ENCODE measurements at places on chromosomes 2 and 18. TPM values are rescaled to one million over a fixed set of nuclear protein-coding genes. Genes with fewer than 3 reads are reported as not detected.

The SLC40A1 gene
- 132 TPM for total RNA-seq

The ALKAL2 gene
- total RNA-seq = 1.1 TPM

- no peak for DNase-seq
These were observed 118.9 kb downstream of the ACAA2 start for GRCh38 chr18:49694402-49694801.

DNA sequence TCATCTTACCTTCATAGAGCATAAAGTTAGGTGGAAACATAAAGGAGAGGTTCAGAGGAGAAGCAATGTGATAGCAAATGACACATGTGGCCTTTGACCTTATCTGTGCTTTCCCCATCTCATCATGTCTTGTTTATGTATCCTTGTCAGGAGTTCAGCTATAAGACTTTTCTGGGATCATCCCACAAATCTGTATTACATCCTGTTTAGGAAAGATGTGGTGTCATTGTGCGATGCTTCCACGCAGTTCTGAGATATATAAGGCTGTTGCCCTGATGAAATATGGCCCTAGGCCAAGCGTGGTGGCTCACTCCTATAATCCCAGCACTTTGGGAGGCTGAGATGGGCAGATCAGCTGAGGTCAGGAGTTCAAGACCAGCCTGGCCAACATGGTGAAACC lies 15.5 kb upstream of the MGAT5 start:
- DNase-seq = no peak

GRCh38 chr2:189618197-189618596 lies 37.6 kb upstream of the SLC40A1 start:
- DNase-seq = no peak

DNA sequence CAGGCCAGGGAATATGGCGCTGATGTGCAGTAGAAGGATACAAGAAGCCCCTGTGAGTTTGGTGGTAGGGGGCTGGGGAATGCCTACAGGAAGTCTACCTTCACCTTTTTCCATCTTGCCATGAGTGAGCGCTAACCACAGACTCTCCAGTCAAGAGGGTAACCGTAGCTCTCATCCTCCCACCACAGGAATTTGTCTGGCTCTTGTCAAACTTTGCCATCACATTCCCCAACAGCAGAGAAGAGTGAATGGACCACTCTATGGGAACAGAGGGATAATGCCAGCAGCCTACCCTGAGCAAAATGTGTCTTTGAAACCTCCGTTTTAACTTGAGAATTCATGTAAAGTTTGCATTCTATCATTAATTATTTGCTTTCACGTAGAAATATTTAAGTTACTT lies 168.3 kb downstream of the NRP2 start:
- no peak for DNase-seq

The NT5DC4 gene
- total RNA-seq = not detected

DNA sequence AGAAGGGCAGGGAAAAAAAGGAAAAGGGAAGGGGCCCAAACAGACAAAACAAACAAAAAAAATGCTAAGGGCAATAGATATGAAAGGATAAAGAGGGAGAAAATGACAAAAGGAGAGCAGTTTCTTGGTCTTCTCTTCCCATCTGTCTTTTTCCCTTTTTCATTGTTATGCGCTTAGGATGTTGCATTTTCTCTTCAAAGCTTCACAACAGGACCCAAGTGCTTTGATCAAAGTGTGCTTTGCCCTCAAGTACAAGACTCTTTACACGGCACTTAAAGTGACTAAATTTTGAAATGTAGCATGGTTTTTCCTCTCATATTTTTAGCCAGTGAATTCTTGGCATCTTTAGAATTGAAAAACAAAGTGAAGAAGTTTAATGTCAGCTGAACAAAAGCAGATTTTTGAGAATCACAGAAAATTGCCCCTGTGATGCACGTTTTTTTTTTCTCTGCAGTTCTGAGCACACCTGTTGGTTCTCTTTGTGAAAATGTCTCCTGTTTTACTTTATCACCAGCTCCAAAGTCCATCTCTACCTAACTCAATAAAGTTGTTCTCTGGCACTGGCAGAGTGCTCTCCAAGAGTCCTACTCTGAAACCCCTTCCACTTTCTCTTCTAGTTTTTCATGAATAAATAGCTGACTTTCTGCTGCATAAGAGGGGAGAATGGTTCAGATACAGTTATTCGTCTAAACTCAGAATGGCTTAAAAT lies 126.6 kb downstream of the KCNH7 start:
- no peak for DNase-seq

The C1QL2 gene
- not detected for total RNA-seq

GRCh38 chr18:46226461-46226860 lies 122.3 kb downstream of the HAUS1 start:
- DNase-seq = no peak

The IFIH1 gene
- total RNA-seq = 6.6 TPM

The B3GNT7 gene
- 9.4 TPM for total RNA-seq

The ARHGAP15 gene
- 6.9 TPM for total RNA-seq
